Activated CD8-positive, alpha-beta memory T cell treated with anti-CD3 and anti-CD28 coated beads, Interleukin-2, amount 10 ng/mL, durations not matched to agents 7 days and 5 days (primary cell): ENCODE measurements at places on chromosomes 3 and 15.
A peak's percentile ranks its signal among the peaks of the same experiment; 100 is the strongest.

GRCh38 chr3:63655519-63655918 is 3.0 kb downstream of the SNTN start:
- no peaks in the 10 kb centered on the region for H3K4me1 ChIP-seq
- no peak overlapping the region for H3K27ac ChIP-seq
- no peaks in the 10 kb centered on the region for H3K27me3 ChIP-seq
- no peak overlapping the region for H3K4me3 ChIP-seq
- H3K36me3 ChIP-seq = no peaks in the 10 kb centered on the region

- H3K27ac ChIP-seq = peak overlapping the region; percentile 70
- H3K4me3 ChIP-seq = peak overlapping the region; percentile 2
- H3K4me1 ChIP-seq = peaks cover 68% of the 10 kb centered on the region
- H3K36me3 ChIP-seq = peaks cover 14% of the 10 kb centered on the region
Observed at GRCh38 chr3:18670759-18671158, 245.6 kb upstream of the SATB1 start.

DNA sequence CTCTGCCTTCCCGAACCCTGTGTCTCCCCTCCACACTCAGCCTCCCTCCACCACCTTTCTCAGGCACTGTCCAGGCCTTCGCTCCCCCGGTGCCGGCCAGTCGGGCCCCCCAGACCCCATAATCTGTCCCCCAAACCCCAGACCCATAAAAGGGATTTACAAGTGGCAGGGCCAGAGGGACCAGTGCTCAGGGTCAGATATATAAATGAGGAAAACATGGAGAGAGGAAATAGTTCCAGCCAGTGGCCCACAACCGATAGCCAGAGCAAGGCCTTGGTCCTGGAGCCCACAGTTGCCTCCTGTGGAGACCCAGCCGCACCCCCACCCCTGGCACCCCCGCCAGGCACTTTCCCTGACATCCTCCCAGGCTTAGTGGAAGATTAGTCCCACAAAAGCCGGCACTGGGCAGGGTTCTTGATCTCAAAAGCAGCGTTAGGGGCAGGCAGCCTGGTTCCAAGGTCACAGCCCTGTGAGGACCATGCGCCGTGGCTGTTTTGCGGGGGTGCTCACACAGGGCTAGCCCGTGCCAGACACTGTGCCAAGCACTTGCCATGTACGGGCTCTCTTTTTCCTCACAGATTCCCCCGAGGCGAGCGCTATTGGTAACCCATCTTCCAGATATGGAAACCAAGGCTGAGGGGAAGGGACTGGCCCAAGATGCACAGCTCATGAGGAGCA is 1.1 kb upstream of the PLXND1 start:
- H3K4me3 ChIP-seq = peak overlapping the region; percentile 76
- H3K36me3 ChIP-seq = no peaks in the 10 kb centered on the region
- H3K27me3 ChIP-seq = peaks cover 60% of the 10 kb centered on the region
- H3K4me1 ChIP-seq = peaks cover 8% of the 10 kb centered on the region

DNA sequence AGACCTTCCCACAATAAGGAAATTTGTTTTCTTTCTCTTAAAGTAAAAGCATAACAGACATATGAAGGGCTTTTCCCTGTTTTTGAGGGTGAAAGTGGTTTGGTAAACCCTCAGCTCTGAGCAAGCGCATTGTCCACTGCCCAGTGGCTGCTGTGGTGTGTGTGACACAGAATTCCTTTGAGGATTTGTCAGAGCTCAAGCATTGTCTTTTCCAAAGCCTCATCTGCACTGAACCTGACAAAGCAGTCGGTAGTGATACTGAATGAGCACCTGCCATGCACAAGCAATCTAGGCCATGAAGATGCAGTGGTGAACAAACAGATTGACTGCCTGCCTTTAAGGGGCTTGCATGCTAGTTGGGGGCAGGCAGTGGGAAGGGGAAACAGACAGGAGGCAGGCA is 128.3 kb downstream of the PLCL2 start:
- DNase-seq = no peak
- H3K27me3 ChIP-seq = no peaks in the 10 kb centered on the region
- H3K27ac ChIP-seq = no peak overlapping the region

DNA sequence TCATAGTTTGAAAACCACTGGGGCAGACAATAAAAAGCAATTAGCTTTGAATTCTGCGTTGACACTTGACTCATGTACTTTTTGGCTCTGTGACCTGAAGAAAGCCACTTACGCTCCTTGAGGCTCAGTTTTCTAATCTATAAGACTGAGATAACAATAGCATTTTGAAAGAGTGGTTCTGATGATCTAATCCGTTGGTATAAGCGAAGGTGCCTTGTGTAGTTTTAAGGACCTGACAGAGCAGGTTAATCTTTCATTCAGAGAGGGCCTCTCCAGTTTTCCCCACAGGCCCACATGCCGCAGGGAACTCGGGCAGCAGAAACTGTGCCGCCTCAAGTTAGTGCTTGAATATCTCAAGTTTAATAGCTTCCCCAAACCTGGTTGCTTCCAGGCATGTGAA is 306.0 kb upstream of the GBE1 start:
- no peak overlapping the region for H3K27ac ChIP-seq
- no peak overlapping the region for H3K4me3 ChIP-seq
- no peaks in the 10 kb centered on the region for H3K4me1 ChIP-seq

DNA sequence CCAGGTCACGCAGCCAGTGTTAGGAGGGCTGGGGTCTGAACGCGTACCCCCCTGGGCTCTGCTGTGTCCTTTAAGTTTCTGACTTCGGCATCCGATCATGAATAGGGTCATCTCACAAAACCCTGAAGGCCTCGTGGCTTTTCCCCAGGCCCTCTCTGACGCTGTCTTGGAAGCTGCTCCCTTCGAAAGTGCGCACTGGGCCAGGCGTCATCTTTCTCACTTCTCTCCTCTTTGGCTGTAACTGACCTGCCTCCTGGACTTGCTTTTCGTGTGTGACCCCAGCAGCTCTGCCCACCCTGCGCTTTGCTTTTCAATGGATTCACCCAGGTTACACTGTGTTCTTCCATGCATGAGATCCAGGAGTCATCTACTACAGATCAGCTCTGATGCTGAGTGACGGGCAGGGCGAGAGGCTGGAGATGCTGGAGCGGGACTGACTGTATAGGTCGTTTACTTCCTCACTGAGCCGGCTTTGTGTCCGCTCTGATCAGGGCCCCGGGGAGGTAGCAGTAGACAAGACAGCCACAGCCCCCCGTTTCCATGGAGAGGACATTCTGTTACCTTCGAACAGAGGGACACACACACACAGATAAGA is 45.0 kb upstream of the PCSK6 start:
- no peaks in the 10 kb centered on the region for H3K27me3 ChIP-seq
- no peak overlapping the region for H3K27ac ChIP-seq
- no peaks in the 10 kb centered on the region for H3K36me3 ChIP-seq
- no peak overlapping the region for H3K4me3 ChIP-seq
- no peaks in the 10 kb centered on the region for H3K4me1 ChIP-seq
- no peak for DNase-seq

GRCh38 chr3:36907911-36908646 is 36.8 kb downstream of the TRANK1 start:
- H3K4me1 ChIP-seq = peaks cover 61% of the 10 kb centered on the region
- peak overlapping the region; percentile 94 for H3K27ac ChIP-seq
- peaks cover 18% of the 10 kb centered on the region for H3K36me3 ChIP-seq
- no peaks in the 10 kb centered on the region for H3K27me3 ChIP-seq
- H3K4me3 ChIP-seq = peak overlapping the region; percentile 87

DNA sequence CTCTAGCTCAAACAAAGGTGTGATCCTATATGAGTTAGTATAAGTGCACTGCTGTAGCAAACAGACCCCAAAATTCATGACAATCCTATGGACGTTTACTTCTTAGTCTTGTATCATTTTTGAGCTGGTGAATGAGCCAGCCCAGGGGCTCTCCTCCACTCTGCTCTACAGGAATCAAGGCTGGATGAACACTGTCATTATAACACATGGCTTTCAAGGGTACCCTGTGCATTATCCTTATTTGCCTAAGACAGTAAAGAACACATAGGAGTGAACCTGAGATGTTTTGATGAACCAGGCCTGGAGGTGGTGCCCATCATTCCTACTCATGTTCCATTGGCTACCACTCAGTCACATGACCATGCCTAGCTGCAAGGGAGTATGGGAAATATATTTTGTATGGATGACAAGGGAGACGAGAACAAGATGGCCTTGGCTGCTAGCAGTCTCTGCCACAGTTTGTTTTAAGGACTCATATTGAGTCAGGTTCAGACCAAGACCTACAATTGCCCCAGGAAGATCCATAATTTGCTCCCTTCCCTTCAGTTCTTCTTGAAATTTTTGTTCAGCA is 107.4 kb upstream of the HES1 start:
- H3K36me3 ChIP-seq = no peaks in the 10 kb centered on the region
- H3K27me3 ChIP-seq = peaks cover 24% of the 10 kb centered on the region
- no peak overlapping the region for H3K4me3 ChIP-seq

GRCh38 chr3:44337248-44337785 is 1.2 kb upstream of the TCAIM start:
- peaks cover 9% of the 10 kb centered on the region for H3K27me3 ChIP-seq
- peaks cover 9% of the 10 kb centered on the region for H3K36me3 ChIP-seq
- peaks cover 22% of the 10 kb centered on the region for H3K4me1 ChIP-seq
- peak overlapping the region; percentile 99 for H3K4me3 ChIP-seq
- H3K27ac ChIP-seq = peak overlapping the region; percentile 95
- DNase-seq = no peak

- H3K27me3 ChIP-seq = peaks cover 42% of the 10 kb centered on the region
- no peak overlapping the region for H3K27ac ChIP-seq
- no peak overlapping the region for H3K4me3 ChIP-seq
- peaks cover 3% of the 10 kb centered on the region for H3K4me1 ChIP-seq
- no peaks in the 10 kb centered on the region for H3K36me3 ChIP-seq
Observed at GRCh38 chr3:170196833-170197232, 15.3 kb upstream of the PHC3 start.

DNA sequence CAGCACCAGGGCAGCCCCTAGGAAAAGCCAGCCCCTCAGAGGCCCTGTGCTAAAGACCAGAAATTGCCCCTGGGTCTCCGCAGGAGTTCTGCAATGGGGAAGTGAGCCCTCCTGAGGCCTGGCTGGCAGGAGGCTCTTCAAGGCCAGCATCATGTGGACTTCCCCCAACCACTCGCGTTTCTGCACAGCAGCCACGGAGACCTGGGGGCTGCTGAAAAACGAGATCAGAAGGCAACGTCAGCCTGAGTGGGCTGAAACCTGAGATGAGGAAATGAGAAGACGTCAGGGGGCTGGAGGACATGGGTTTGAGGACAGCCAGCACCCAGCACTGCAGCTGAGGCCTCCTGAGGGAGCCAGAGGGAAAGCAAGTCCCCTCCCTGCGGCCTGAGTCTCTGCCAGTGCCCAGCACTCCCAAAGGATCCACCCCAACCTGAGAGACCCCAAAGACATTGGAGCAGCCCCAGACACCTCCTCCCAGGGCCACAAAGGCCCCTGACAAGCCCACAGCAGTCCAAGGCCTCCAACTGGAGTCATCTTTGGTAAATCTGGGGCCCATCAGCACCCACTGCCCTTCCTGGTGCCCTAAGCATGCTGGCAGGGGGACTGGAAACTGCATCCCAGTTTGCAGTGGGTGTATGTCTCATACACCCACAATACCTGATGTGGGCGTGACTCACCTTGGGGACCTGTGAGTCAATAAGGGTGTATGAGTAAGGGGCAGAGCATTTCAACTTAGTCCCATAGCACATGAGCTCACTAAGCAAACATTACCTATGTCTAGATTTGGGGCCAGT is 29.2 kb upstream of the CYP11A1 start:
- DNase-seq = peak; percentile 56
- H3K4me1 ChIP-seq = peaks cover 74% of the 10 kb centered on the region
- H3K27ac ChIP-seq = peak overlapping the region; percentile 85
- no peaks in the 10 kb centered on the region for H3K27me3 ChIP-seq
- H3K4me3 ChIP-seq = no peak overlapping the region

DNA sequence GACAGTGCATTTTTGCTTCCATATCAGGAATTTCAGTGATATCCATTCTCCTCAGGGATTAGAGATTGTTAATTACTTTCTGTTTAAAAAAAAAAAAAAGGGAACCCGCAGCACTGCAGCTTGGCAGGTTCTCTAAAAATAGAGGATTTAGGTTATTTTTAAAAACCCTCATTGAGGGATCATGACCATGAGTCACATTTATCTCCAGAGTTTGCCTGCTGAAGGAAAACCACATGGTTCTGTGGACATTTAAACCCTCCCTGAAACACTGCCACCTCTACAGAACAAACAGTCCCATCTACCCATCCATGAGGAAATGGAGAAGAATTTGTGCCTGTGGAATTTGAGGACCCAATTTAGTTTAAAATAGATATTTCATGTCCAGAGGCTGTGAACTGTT is 66.2 kb upstream of the UBE2E1 start:
- no peak overlapping the region for H3K27ac ChIP-seq
- H3K36me3 ChIP-seq = no peaks in the 10 kb centered on the region
- H3K27me3 ChIP-seq = peaks cover 69% of the 10 kb centered on the region
- no peak for DNase-seq
- no peak overlapping the region for H3K4me3 ChIP-seq

- no peak for DNase-seq
- no peaks in the 10 kb centered on the region for H3K36me3 ChIP-seq
- H3K27ac ChIP-seq = no peak overlapping the region
- no peak overlapping the region for H3K4me3 ChIP-seq
- no peaks in the 10 kb centered on the region for H3K4me1 ChIP-seq
Observed at GRCh38 chr15:83248151-83249029, 36.1 kb downstream of the BNC1 start.

DNA sequence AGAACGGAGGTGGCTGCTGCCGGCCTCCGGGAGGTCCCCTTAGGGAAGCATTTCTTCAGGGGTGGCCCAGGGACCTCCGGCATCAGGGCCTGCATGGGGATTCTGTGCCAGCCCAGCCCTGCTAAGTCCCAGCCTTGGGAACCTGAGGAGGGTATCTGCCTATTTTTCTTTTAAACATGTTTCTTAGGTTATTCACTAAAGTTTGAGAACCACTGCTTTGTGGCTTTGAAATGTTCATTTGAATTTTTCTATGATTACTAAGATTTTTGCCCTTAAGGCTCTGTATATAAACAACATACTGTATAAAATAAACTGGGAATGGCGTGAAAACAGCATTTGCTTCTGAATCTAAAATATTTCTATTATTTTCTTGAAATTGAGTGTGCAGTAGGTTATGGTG is 24.4 kb downstream of the FAN1 start:
- no peak for DNase-seq
- no peak overlapping the region for H3K4me3 ChIP-seq
- H3K27ac ChIP-seq = no peak overlapping the region
- H3K4me1 ChIP-seq = peaks cover 5% of the 10 kb centered on the region
- peaks cover 28% of the 10 kb centered on the region for H3K36me3 ChIP-seq
- no peaks in the 10 kb centered on the region for H3K27me3 ChIP-seq

DNA sequence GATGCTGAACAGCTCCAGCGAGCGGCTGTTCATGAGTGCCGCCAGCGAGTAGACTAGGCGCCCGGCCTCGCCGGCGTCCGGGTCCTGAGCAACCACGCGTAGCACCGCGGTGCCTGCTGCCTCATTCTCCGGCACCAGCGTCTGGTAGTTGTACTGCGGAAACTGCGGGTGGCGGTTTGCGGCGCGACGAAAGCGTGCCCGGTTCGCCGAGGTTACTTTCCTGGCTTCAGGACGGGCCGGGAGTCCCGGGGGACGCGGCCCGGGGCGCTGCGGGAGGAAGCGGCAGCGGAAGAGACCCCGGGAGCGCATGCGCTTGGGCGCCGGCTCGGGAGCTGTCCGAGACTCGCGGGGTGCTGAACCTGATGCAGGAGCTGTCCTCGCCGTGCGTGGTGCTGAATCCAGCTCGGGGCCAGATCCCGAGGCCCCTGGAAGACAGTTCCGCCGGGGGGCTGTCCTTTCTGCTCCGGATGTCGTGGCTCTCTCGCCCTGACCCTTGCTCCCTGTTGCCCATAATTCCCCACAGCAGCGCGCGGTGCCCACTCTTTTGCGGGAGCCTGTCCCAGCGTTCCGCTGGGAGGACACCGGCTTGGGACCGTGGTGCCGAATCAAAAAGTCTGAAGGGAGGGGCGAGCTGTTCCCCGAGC is 1.1 kb downstream of the CELSR3 start:
- peaks cover 14% of the 10 kb centered on the region for H3K27me3 ChIP-seq
- peak overlapping the region; percentile 49 for H3K4me3 ChIP-seq
- no peak overlapping the region for H3K27ac ChIP-seq
- H3K36me3 ChIP-seq = peaks cover 3% of the 10 kb centered on the region
- H3K4me1 ChIP-seq = peaks cover 33% of the 10 kb centered on the region
- DNase-seq = peak; percentile 82
